ENCODE measurements at places on chromosomes 4 and X.

DNA sequence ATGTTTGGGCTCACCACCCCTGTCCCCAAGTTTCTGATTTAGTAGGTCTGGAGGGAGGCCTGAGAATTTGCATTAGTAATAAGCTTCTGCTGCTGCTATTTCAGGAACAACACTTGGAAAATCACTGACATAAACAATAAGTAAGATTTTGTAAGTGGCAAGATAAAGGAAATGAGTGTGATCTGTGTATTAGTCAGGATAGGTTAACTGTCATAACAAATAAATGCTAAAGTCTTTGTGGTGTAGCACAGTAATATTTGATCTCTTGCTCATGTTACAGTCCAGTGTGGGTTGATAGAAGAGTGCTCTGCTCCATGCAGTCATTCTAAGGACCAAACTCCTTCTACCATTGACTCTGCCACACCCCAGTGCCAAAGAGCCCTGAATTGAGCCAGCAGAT is 67.0 kb downstream of the NHS start:
- DNase-seq: no peak

DNA sequence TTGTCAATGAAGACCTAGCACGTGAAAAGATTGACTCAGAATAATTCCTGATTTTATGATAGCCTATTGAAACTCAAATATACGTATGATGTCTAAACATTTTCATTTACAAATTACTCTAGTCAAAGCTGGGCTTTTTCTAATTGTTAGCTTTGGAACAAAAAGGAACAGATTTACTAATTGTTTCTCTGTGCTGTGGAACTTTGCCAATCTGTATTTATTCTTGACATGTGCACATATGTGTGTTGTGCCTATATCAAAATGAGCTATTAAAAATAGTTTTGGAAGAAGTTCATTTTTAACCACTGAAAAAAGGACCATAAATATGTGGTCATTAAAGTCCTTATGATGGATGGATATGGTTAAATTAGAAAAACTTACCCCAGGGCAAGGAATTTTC is 85.4 kb upstream of the PACRGL start:
- DNase-seq: no peak

DNA sequence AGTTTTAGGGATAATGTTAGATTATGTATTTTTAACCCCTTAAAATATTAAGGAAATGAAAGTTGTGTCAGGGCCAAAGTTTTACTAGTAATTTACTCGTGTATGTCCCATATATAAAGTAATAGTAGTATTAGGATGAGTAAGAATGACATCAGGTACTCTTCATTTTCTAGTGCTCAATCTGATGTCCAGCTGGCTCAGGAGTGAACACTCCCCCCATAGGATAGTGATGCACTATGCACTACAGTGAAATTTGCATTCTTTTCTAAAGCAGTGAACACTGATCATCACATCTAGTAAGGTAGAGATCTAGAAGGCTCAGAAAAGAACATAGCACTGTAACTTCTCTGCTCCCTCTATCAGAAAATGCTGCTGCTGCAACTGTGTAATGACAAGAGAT is 409.7 kb downstream of the GLUD2 start:
- DNase-seq: no peak

- DNase-seq: peak; percentile 51
Observed at GRCh38 chrX:107025545-107025944, 25.5 kb upstream of the MORC4 start.

- DNase-seq: no peak
Observed at GRCh38 chr4:111066887-111067286, 444.0 kb upstream of the PITX2 start.

- DNase-seq: peak; percentile 69
Observed at GRCh38 chr4:20255251-20255586, 3.5 kb downstream of the SLIT2 start.

DNA sequence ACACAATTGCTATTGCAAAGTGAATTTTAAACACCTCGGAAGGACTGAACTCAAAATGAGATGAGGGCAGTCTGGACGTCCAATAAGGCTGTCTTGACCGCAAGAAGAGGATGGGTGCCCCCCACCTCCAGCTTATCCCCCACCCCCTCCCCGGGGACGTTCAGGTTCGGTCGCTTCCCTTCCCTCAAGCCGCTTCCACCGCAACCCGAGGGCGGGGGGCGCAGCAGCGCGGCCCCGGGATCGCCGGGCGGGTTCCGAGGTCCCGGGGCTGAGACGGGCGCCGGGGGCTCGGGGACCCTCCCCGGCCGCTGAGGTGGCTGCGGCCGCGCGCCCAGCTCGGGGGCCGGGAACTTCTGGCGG is 480 bp downstream of the USP46 start:
- peak; percentile 48 for DNase-seq

GRCh38 chr4:1201851-1202525 is 29.6 kb upstream of the SPON2 start:
- DNase-seq: no peak

- DNase-seq: peak; percentile 1
Observed at GRCh38 chr4:40283968-40284367, 51.2 kb upstream of the CHRNA9 start.

DNA sequence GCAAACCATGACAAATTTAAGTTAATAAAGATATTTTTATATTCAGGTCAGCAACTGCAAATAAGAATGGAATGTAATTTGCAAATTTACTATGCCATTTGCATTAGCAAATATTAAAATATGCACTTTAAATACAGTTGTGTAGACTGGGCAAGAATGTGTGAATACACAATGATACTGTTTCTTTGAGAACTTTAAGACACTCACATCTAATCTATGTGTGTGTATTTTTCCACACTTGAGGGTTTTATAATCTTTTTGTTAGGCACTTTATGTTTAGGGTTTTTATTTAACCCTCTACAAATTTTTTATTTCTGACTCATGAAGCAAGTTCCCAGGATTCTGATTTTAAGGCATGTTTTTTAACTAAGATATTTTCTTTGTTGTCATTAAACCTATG is 23.9 kb upstream of the NDNF start:
- DNase-seq: no peak

- peak; percentile 40 for DNase-seq
Observed at GRCh38 chrX:110703641-110704040, 92.0 kb downstream of the CHRDL1 start.

DNA sequence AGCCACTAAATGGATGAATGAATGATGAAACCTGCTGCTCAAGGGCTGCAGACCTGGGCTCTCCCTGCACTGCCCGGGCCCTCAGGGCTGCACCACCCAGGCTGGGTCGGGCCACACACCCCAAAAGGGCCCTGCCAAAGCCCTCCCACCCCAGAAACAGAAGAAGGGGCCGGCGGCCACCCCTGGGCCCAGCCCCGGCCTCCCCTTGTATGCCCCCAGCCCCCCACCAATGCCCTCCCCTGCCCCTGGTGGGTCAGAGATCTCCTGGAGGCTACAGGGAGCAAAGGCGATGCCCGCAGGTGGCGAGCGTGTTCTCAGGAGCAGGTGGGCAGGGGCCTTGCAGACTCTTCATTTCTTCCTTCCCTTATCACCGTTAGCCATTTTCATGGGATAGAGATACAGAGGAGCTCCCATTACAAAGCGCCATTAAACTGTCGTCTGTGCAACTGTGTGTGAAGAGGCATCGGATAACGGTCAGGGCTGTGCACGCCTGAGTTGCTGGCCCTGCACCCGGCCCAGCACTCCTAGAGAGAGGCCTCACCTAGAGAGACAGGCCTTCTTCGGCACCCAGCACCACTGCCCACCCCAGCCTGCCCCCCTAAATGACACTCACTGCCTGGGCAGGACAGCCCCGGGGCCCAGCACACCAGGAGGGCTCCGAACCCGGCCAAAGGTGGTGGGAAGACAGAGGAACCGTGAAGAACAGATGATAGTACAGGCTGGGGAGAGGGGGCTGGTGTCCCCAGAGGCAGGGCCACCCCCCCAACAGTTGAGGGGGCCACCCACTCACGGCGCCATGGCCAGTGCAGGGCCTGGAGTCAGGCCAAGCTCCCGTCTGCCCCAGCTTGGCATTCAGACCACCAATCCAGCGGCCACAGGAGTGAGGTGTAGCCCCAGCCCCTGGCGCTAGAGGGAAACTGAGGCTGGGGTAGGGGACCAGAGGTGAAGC is 133.7 kb downstream of the FAM53A start:
- no peak for DNase-seq

- DNase-seq: no peak
Observed at GRCh38 chrX:48636776-48637175, 39.5 kb downstream of the WDR13 start.

DNA sequence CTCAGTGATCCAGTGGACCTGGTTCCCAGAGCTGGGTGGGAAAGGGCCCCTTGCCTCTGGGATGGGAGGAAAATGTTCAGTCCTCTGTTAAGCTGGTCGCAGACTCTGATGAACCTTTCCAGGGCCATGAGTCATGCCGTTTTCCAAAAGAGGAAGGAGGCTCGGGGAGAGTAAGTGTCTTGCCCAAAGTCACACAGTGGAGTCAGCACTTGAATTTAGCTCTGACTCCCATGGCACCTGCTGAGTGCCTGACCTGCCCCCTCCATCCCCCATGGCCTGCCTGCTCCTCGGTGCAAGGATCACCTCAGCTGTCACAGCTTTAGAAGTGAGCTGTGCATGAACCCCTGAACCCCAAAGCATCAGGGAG is 14.0 kb upstream of the KIAA0232 start:
- no peak for DNase-seq

DNA sequence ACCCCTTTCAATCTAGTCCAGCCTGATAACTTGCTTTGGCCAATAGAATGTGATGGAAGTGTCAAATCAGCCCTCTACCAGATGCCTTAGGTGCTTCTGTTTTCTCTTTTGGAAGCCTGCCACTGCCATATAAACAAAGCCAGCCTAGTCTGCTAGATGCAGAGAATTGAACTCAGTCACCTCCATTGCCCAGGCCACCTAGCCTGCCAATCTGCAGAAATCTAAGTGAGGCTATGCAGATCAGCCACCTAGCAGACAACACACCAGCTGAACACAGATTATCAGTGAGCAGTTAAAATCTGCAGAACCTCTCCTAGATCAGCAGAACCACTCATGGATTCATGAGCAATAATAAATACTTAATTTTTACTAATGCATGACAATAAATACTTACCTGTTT is 1108.2 kb downstream of the PCDH18 start:
- DNase-seq: peak; percentile 52

DNA sequence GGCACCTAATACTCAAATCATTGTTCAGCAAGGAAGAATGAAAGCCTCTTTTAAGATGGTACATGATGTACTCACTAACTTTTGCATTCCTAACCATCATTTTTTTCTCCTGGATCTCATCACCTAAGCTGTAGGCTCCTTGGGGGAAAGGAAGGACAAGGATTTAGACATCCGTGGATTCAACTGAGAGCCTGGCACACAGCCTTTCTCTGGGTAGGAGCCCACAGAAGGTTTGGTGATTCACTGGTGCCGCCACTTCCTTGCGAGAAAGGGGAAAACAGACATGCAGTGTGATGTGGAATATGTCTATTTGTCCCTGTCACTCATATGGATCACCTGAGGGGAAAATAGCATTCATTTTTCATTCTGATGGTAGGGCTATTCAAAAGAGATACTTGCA is 147.3 kb downstream of the PCDH7 start:
- DNase-seq: no peak

- no peak for DNase-seq
Observed at GRCh38 chr4:56261027-56261426, 126.3 kb downstream of the AASDH start.

GRCh38 chrX:47862680-47863079 is 26.0 kb downstream of the ZNF81 start:
- no peak for DNase-seq

DNA sequence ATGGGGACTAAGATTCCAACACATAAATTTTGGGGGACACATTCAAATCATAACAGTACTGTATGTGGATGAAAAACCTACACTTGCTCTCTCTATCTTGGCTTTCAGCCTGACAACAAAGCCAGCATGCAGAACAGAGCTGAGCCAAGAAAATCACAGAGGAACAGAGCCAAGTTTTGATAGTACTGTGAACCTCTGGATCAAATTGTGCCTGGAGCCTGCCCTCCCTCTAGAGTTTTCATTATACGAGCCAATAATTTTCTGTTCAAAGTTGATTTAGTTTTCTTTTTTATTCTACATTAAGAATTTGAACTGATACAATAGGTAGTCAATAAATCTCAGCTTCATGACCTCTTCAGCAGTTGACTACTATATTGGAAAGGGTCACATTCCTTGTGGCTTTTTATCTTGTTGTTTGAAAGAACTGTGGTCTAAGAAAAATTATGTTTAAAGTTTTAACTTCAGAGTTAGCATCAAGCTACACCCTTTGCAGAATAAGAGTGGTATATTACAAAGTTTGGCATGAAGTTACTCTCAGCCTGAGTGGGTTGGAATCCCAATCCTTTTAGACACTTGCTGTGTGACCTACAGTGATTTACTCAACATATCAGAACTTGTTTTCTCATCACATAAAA is 31.1 kb downstream of the GRID2 start:
- peak; percentile 13 for DNase-seq

- DNase-seq: peak; percentile 24
Observed at GRCh38 chr4:13627178-13627605, 333 bp downstream of the BOD1L1 start.

- no peak for DNase-seq
Observed at GRCh38 chr4:110472583-110473329, 3.2 kb upstream of the ENPEP start.

- peak; percentile 25 for DNase-seq
Observed at GRCh38 chrX:109475174-109475891, 6.6 kb downstream of the GUCY2F start.

- DNase-seq: no peak
Observed at GRCh38 chr4:54281054-54281766, 52.1 kb downstream of the PDGFRA start.

DNA sequence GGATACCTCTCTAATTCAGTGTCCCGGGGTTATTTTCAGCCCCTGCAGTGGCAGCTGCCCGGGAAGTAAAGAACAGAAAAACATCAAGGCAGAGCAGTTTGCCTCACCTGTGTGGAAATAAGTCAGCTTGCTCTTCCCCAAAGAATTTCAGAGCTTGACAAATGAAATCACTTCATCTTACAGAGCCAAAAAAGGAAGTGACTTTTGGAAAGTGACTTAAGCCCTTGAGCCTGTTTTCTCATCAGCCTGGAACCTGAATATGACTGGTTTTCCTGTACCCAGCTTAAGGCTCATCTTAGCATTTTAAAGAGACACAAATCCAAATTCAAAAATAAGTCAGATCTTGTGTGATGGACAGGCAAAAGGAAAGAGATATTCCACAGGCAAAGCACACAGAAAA is 211.6 kb downstream of the RCHY1 start:
- DNase-seq: no peak

DNA sequence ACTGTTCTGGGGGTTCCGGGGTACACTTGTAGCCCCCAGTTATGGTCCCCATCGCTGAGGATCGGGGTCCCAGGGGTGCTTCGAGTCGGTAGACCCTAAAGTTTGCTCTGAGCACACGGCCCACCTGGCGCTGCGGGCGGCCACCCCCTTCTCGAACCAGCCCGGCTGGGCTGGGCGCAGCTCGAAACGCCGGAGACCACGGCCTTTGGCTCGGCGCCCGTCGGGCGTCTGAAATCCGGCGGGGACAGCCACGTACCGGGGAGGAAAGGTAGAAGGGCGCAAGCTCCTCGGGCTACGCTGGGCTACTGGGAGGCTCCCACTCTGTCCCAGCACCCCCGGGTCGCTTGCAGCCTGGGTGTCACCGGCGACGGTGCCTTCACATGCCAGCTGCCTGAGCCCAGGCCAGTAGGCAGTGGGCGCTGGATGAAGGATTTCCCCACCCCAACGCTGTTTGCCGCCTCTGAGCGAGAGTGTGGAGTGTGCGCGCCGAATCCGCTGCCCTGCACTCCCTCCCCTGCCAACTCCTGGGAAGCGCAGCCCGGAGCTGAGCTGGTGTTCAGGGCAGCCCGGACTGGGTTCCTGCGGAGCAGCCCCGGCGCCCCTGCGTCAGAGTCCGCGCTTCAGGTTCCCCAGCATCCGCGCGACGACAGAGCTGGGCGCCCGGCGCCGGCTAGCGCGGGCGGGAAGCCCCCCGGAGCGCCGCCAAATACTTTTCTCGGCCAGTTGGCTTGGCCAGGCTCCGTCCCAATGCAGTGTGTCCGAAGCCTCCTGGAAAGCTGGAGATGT is 637 bp downstream of the MAMLD1 start:
- peak; percentile 11 for DNase-seq
